ENCODE measurements at places on chromosomes 7 and 10.
A peak's percentile ranks its signal among the peaks of the same experiment; 100 is the strongest.

DNA sequence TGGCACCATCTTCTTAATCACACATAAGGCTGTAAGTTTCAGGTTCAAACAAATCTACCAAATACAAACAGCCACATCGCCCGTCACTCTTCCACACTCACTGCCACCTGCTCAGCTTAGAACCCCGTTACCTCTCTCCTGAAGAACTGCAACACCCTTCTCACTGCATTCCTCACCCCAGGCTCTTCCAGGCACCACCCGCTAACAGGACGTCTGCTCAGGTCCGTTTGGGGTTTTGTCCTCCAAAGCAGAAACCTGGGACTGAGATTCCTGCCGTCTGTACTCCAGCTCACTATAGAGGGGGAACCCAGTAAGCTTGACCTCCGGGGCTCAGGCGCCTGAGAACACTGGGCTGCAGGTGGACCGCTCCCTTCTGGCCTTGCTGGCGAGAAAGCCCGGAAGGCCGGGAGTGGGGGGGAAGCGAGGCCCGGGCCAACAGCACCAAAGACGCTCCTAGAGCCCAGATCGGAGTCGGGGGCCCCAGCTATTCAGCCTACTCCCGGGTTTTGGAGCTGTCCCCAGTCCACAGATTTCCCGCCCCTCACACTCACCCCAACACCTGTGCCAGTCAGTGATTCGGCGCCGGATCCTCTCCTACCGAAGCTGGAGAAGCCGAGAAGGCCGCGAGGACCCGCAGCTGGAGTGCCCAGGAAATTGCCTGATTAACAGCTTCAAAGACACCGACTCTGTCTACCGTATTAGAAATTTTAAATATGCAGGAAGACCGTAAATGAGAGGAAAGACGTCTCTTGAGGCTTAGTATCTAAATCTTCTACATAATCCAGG is at the start of gene AP3M1:
TSS of gene AP3M1 (minus strand) at position 625 of the 786 bp plus-strand sequence. CDS start 12,449 bp downstream, outside the sequence.
- peak; percentile 58 for DNase-seq

DNA sequence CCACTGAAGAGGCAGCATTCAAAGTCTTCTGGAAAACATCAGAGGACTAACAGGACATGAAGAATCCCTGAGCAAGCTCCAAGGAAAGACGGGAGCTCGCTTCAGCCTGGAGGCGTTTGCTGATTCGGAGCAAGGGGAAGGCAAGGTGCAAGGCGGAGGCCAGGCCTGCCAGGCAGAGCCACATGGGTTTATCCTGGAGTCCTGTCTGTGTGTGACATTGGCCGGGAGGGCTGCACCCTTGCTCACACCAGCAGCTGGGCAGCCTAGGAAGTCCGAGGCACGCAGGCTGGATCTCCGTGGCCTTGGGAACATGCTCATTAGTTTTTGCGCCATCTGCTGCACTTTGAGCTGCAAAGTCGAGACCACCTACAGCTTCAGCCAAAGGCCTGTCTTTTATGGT is 22.3 kb upstream of the LARP4B start:
- no peak for DNase-seq

GRCh38 chr10:29386342-29386999 is 97.6 kb downstream of the LYZL1 start:
- DNase-seq = no peak

- no peak for DNase-seq
These were observed 60.2 kb upstream of the MKRN1 start for GRCh38 chr7:140539461-140539860.

DNA sequence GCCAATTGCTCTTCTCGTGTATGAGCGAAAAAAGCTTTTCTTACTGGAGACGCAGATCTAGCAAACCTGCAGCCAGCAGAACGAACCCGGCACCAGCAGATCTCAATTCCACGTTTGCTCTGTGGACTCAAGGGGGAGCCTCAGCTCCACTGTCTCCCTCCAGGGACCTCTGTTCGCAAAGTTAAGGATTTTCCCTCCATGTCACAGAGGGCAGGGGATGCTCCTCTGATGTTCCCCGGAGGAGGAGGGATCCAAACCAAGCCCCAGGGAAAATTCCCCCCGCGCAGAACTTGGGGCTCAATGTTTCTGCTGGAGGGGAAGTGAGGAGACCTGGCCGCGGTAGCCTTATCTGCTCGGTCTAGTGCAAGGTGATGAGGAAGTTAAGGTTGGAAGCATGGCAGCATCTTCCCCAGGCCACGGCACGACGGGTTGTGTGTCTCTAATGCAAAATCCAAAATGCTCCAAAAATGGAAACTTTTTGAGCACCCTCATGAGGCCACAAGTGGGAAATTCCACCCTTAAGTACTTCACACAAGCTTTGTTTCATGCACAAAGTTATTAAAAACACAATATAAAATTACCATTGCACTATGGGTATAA is 9.0 kb downstream of the IQCE start:
- no peak for DNase-seq

GRCh38 chr7:43364391-43364790 is 218.5 kb upstream of the STK17A start:
- DNase-seq = no peak

Measured in stimulated activated CD4-positive, alpha-beta T cell treated with anti-CD3 and anti-CD28 coated beads, TNF-alpha, amount 100 ng/mL, for 1 hour (primary cell).